GM12864 (cell line): ENCODE measurements at places on chromosomes 6 and 20.
A peak's percentile ranks its signal among the peaks of the same experiment; 100 is the strongest.

- no peak for DNase-seq
Observed at GRCh38 chr6:166556336-166556735, 30.1 kb downstream of the RAMACL start.

- DNase-seq = no peak
Observed at GRCh38 chr6:153167907-153168306, 36.8 kb upstream of the RGS17 start.

DNA sequence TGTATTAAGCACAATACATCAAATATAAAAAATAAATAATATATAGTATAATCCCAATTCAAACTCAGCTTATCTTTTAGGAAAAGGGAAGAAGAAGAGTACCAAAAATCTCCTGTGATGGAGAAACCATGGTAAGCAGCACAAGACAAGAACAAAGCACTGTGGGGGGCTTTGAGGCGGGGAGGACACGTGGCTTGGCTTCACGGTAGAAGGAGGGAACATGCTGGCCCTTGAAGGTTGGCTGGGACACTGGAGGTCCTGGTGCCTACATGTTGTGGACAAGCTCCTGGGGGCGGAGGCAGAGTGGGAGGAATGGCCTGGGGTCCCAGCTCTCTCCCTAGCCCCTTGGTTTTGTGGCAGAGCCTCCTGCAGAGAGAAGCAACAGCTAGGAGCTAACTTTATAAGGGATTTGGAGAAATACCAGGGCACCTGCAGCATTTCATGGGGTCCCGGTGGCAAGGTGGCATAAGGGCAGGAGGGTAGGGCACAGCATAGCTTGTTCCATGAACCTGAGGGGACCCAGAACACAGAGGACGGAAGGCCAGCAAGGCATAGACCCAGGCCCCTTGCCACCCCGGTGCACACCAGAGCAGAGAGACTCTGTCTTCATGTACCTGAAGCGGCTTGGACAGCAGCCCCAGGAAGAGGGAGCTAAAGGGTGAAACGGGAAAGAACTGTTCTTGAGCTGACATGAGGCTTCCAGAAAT lies 72.0 kb downstream of the LY86 start:
- no peak for DNase-seq

DNA sequence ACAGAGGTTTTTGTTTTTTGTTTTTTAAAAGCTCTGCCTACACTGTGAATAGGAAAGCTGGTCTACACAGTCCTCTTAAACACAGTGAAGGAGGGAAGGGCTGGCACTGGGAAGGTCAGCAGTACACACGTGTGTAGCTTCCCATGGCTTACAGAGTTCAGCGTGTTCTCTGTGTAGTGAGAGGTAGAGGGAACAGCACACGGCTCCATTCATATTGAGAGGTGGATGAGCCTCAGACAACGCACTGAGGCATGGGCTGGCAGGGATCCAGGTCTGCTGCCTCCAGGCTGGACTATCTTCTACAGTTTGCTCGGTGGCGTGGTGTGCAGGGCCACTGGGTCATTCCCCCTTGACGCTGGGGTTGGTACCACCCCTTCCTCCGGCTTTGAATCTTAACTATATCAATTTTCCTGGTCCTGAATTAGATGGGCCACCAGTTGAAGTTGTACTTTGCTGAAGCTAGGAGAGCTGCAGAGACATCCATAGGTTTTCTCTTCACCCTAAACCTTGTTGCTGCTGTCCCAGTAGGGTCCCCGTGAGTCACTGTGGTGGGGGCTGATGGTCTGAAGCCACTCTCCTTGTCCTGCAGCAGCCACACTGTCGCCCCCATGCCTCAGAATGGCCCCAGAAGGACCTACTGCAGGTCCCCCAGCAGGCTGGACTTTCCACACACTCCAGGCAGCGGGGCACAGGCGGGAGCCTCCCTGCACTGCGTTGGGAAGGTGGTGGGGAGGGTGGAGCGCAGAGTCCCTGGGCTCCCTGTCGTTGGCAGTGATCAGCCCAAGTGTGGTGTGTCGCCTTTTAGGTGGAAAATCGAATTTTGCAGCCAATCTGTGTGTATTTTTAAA lies 2.0 kb downstream of the ARFGAP1 start:
- DNase-seq = no peak

GRCh38 chr6:166813461-166813860 lies 142.9 kb downstream of the RNASET2 start:
- no peak for DNase-seq

DNA sequence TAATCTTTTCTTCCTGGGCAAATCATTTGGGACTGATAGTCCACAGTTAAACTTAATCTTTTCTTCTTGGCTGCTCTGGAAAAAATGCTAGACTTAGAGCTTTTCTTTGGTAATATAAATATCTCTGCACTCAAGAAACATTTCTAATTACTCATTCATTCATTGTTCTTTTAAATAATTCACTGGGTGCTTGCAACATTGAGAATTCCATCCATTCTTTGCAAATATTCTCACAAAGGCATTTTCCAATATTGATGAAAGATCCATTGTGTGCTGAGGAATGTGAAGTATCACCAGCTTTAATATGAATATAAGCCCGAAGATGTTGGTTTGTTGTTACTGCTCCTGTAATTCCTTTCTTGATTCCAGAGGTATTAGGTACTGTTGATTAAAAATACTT lies 38.4 kb downstream of the AKAP7 start:
- DNase-seq = no peak

GRCh38 chr20:52219441-52219840 lies 27.9 kb upstream of the ZFP64 start:
- no peak for DNase-seq

DNA sequence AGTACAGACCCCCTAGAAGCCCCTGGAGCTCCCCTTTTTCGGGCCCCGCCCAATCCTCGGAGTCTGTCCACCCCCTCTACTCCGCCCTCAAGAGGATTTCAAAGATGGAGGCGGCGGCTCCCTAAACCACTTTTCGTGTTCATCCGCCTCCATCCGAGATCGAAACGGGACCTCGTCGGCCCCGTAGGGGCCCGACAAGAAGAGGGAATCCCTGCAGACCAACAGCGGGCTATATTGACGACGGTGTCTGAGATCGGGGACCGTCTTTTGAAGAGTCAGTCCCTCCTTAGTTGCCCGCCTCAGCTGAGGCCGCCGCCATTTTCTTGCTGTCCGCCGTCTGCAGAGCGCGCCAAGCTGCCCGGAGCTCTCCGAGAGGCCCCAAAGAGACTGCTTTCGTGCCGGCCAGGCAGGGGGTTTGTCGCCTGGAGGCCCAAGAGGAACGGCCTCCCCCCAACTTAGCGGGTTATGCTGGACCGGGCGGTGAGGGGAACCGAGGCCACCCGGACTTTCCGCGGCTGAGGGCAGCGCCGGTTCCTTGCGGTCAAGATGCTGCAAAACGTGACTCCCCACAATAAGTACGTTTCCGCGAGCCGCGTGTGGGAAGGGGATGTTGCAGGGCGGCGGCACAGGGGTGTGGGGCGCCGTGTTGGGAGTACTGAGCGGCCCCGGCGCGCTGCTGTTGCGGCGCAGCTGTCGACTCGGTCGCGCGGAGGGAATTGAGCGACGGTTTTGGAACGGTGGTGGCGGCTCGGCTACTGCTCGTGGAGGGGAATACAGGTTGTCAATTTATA lies 4.2 kb downstream of the BRD2 start:
- DNase-seq = no peak

DNA sequence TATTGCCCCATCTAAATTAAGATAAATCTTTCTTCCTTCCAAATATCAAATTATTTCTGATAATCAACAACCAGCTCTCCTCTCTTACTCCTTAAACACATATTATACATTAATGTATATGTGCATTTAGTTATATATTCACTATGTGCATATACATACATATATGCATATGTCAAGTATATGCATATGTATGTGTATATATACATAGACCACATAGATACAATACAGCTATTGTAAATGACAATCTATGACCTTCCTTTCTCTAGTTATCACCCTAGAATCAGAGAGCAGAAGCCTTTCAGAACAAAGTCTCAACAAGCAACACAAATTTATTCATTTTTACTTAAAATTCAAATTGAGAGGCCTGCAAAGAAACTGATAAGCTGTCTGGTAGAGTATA lies 241.1 kb upstream of the THEMIS start:
- DNase-seq = no peak

GRCh38 chr20:8305449-8305978 lies 173.4 kb downstream of the PLCB1 start:
- peak; percentile 44 for DNase-seq

GRCh38 chr6:159190460-159190859 lies 21.3 kb downstream of the FNDC1 start:
- DNase-seq = no peak

DNA sequence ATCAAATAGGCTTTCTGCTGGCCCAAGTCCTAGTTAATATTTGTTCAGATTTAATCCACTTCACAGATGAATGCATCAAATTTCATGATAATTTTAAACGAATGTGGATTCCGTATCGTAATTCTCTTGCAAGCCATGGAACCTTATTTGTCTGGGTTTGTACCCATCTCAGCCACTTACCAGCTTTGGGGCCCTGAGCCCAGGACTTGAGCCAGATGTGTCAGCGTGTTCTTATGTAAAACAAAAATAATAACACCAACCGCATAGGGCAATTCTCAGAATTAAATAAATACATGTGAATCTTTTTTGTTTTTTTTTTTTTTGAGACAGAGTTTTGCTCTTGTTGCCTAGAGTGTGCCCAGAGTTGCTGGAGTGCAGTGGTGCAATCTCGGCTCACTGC lies 282.5 kb upstream of the PLCB4 start:
- DNase-seq = no peak

DNA sequence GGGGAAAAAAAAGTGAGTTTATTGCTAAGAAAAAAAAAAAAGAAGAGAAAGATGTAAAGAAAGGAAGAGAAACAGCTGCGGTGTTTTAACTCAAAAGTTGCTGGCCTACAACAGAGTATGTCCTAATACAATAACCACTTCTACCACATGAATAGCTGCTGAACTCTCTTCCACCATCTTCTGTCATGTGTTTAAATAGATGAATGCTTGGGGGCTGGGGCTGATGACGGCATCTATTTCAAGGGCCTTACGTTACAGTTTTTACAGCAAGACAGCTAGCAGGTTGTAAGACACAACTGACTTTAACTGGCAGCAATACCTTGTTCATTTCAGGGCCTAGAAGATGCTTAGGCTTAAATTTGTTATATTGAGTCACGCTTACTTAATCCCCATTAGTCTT lies 50.4 kb downstream of the MAP3K7 start:
- no peak for DNase-seq

- no peak for DNase-seq
Observed at GRCh38 chr6:19605624-19606023, 231.5 kb upstream of the ID4 start.

- no peak for DNase-seq
Observed at GRCh38 chr6:41161380-41161779, 1.5 kb downstream of the TREM2 start.

DNA sequence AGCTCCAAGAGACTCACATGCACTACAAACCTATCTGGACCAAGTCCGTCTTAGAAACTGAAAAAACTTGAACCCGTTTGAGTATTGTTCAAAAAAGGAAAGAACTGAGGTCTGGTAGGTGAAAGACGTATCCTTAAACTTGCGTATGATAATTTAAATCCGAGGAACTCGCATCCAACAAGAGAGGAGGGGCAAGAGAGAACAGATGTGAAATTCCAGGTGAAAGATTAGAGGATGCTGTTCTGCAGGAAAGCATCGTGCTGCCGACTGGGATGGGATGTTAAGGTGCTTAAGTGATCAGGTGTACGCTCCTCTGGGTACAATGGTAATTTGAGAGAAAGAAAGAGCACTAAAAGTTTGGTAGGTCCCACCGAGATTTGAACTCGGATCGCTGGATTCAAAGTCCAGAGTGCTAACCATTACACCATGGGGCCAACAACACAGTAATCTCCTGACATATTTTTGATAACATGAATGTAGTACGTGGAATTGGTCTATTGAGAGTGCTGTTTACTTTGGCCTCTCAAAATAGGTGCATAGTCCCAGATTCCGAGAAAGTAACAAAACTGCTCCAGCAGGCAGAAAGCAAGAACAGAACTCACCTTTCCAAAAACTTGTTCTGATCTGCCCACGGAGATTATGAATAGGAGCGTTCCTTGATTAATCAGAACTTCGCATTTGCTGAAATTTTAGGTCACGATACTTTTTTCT lies 53.5 kb upstream of the BTN3A2 start:
- peak; percentile 57 for DNase-seq

DNA sequence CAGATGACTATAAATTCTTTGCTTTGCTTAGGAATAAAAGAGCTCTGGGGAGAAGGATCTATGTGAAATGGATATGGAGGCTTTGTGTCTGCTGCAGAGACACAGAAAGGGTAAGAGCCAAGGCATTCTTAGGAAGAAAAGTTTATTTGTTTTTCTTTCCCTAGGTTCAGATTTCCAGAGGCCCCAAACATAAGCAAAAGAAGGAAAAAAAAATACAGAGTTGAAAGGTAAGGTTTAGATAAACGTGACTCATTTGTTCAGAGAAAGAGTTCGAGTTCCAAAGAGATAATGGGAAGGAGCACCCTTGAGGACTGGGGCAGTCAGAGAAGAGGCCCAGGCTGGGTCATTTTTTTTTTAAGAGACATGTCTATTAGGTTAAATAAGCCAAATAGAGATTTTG lies 27.4 kb upstream of the BMP5 start:
- DNase-seq = no peak

- DNase-seq = no peak
Observed at GRCh38 chr20:5969348-5969935, 19.0 kb downstream of the MCM8 start.

DNA sequence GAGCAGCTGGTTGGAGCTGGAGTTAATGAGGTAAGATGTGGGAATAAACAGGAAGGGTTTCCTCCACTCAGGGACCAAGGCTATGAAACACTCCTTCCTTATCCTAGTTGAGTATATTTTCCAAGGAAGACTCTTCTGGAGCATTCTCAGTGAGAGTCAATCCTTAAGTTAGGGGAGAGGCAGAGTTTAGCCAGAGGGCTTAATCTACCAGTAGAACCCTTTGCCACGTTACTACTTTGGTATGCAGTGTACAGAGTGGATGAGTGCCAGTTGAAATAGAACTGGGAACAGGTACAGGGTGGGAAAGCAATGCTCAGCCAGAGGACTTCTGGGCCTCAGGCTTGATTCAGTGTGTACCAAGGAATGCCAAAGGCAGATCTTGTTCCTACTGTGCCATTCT lies 114.3 kb downstream of the UBE3D start:
- DNase-seq = no peak

DNA sequence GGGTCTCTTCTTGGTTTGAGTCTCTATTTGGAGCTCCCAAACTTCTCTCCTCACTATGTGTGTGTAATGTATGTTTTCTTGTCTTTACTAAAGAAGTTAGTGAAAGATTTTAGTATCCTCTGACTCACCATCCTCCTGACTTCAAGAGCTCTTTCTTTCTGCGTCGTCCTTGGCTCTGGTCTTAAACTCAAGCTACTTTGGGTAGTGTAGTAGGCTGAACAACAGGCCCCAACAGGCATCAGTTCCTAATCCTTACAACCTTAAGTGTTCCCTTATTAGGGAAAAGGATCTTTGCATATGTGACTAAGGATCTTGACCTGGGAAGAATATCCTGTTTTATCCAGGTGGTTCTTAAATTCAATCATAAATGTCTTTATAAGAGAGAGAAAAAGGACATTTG lies 810.2 kb downstream of the MAFB start:
- DNase-seq = no peak

GRCh38 chr6:142627474-142627873 lies 317.5 kb downstream of the HIVEP2 start:
- DNase-seq = no peak
